ENCODE measurements at places on chromosomes 11 and 22. TPM values are rescaled to one million over a fixed set of nuclear protein-coding genes. Genes with fewer than 3 reads are reported as not detected.

DNA sequence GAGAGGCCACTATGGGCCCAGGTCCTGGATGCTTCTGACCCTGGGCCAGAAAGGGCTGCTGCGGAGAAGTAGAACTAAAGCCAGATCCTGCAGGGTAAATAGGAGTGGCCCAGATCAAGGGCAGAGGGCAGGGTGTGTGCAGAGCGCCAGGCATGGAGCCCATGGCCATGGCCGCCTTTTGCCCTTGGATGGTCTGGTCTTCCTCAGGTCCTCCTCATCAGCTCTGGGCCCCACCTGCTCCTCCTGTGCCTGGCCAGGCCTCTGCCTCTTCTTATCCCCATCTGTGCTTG lies 277.6 kb downstream of the BRD1 start:
- ATAC-seq: no peak

GRCh38 chr11:110128161-110128560 lies 35.0 kb downstream of the ZC3H12C start:
- no peak for ATAC-seq

GRCh38 chr11:66015454-66015881 lies 3.7 kb downstream of the CST6 start:
- no peak for ATAC-seq

DNA sequence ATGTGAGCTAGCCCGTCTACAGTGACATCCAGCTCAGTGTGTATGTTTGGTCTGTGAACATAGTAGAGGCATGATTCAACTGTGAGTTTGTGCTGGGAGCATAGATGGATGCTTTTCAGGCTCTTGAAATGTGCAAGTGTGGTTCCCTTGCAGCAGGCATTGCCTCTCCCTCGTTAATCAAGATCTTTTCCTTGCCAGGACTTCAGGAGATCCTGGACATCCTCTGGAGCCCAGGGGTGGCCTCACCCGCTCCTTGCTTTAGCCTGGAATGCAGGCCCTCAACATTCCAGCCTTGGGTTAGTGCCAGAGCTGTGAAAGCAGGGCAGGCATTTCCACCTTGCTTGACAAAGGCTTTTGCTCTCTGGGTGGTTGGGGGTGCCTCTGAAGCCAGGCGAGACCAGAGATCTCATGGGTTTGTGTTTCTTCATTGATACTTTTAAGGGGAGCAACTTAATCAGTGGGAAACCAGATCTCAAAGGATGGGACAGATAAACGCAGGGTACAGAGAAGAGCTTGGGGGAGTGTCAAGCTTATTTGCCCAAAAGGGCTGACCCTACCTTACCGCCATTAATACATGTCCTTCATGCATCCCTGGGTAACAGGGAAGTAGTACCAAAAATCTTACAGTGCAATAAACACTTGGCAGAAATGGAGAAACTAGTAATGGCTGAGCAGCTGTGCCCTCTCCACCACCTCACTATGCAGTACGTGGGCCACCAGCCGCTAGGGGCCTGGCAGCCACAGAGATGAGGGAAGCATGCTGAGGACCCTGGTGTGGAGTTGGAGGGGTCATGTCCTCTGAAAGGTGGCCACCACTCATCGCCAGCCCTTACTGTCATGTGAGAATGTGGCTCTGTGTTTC lies 72.1 kb downstream of the PTPRJ start:
- ATAC-seq: peak; percentile 39

GRCh38 chr22:37033605-37034430 lies 14.3 kb downstream of the MPST start:
- no peak for ATAC-seq

KIF18A gene
- total RNA-seq: 5.4 TPM

DNA sequence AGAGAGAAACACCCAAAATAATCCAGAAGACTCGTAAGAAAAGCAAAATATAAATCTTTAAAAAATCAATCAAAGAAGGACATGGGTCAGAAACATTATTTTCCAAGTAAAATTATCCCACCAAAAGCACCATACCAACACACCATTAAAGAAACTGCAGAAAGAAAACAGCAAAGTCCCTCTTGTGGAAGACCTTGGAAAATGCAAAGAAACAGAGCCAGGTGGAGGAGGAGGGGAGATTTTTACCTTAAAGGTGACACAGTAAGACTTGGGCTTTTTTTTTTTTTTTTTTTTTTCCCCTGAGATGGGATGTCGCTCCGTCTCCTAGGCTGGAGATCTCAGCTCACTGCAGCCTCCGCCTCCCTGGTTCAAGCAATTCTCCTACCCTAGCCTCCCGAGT lies 123.8 kb downstream of the LARGE1 start:
- ATAC-seq: no peak

A4GALT gene
- 14.3 TPM for total RNA-seq

- ATAC-seq: no peak
Observed at GRCh38 chr11:64602466-64603070, 11.5 kb downstream of the SLC22A12 start.

DNA sequence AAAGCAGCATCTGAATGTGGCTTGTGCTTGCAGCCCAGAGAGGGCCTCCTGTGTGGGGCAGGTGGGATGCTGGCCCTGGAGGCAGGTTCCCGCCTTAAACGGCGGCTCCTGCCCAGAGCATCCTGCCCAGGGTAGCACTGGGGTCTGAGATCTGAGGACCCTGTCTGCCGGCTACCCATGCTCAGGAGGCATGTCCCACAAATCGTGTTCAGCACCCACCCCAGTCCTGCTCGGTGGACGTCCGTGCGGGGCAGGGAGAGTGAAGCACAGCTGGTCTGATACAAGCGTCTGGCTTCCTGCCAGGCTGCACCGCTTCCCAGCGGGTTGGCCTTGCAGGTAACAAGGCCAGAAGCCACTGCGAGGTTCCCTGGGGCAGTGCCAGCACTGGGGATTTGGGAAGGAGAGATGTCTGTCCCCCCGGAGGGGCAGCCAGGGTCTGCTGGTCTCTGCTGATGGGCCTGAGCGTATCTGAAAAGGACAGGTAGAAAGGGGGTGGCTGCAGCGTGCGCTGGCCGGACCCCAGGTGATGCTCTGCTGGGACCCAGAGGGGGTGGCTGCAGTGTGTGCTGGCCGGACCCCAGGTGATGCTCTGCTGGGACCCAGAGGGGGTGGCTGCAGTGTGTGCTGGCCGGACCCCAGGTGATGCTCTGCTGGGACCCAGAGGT lies 3.6 kb downstream of the TRABD start:
- no peak for ATAC-seq

RTN4RL2 gene
- total RNA-seq: 0.56 TPM

DNA sequence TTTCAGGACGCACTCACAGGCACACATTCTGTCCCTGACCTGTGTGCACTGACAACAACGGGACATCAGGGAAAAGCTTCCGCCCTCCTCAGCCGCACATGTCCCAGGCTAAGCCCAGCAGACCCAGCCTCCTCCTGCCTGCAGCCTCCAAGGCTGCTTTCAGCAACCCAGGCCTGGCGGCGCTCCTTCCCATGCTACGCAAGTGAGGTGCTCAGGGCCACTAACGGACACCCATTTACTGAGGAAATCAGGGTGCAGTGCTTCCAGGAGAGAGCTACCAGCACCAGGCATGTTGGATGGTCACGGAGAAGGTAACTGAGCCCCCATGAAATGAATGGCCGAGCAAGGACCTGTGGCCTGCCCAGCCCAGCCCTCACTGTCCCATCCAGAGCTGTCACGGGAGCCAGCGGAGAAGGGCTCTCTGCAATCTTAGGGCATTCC lies 6.9 kb downstream of the MOB2 start:
- no peak for ATAC-seq

- ATAC-seq: no peak
Observed at GRCh38 chr11:120343429-120343828, 7.2 kb downstream of the ARHGEF12 start.

DNA sequence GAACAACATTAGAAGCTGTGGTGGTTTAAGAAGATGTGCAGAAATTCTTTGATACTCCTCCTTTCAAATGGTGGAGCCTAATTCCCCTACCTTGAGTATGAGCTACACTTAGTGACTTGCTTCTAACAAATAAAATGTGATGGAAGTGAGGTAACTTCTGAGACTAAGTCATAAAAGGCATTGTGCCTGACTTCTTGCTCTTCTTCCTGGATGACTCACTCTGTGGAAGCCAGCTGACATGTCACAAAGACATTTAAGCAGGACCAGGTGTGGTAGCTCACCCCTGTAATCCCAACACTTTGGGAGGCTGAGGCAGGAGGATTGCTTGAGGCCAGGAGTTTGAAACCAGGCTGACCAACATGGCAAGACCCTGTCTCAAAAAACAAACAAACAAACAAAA lies 3.9 kb upstream of the PLA2G3 start:
- ATAC-seq: peak; percentile 40

- ATAC-seq: no peak
Observed at GRCh38 chr11:10927538-10927937, 69.7 kb upstream of the ZBED5 start.

DNA sequence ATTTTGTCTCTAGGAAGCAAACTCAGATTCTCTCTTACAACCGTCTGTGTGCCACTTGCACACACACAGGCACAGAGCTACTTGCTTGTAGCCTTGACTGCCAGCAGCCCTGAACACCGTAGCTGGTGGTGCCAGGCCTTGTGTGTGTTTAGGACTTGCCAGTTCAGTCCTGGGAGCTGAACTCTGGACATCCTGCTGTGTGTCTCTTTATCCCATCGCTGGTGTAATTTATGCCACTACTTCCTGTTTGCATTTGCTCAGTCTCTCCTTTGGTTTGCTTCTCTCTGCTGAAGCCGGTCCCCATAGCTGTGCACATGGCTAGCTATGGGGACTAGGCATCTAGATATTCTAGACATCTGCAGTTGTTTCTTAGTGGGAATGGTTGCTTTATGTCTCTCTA lies 24.0 kb downstream of the MARK2 start:
- peak; percentile 16 for ATAC-seq

- no peak for ATAC-seq
Observed at GRCh38 chr11:128840783-128841182, 26.3 kb downstream of the KCNJ1 start.

ASPHD2 gene
- total RNA-seq: 2.1 TPM

- no peak for ATAC-seq
Observed at GRCh38 chr11:78216021-78216420, 27.3 kb downstream of the USP35 start.

GRCh38 chr11:23789938-23790371 lies 706.9 kb upstream of the LUZP2 start:
- no peak for ATAC-seq

SSRP1 gene
- 74.9 TPM for total RNA-seq

FAM181B gene
- 0.28 TPM for total RNA-seq

DNA sequence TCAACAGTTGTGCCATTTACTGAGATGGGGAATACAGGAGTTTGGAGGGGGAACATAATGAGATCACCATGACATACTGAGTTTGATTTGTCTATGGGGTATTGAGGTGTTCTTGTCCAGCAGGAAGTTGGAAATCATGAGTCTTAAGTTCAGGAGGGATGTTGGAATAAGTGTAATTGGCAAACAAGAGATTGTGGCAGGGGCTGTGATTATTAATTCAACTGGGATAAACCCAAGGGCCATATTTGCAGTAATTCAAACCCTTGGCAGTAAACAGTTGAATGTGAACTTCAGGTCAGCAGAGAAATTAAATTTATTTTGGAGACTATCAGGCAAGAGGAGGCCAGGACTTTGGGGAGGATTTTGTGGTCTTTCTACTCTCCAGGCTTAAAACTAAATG lies 33.4 kb downstream of the ADM start:
- ATAC-seq: no peak

DNA sequence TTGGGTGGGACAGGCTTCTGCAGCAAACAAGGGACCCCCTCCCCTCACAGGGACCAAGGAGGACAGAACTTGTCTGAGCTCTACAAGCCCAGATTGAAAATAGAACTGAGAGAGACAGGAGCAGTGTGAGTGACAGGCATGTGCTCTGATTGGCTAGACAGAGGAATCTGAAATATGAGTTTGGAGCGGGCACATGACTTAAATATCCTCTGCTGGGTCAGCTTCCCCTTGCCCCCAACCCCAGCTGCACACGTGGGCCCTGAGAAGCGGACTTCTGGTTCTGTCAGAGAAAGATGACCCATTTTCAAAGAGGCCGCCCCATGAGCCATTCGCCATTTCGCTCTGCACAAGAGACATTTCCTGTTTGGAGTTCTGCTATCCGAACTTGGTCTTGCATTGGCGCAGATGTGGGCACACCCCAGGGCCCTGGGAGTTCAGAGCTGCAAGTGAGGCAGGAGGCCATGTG lies 5.3 kb downstream of the TUBA8 start:
- ATAC-seq: no peak

HORMAD2 gene
- total RNA-seq: not detected

Measured in esophagus mucosa (tissue), 1 donor.